Activated CD4-positive, alpha-beta T cell treated with anti-CD3 and anti-CD28 coated beads for 24 hours (primary cell): ENCODE measurements at places on chromosomes 4 and X.

DNA sequence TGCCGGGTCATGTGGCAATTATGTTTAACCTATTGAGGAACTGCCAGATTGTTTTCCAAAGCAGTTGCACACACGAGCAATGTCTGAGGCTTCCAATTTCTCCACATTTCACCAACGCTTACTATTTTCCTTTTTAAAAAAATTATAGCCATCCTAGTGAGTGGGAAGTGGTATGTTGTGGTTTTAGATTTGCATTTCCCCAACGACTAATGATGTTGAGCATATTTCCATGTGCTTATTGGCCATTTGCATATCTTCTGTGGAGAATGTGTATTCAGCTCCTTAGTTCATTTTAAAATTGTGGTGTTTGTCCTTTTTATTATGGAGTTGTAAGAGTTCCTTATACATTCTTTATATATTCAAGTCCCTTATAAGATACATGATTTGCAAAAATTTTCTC is 60.2 kb downstream of the MTMR1 start:
- DNase-seq: no peak

DNA sequence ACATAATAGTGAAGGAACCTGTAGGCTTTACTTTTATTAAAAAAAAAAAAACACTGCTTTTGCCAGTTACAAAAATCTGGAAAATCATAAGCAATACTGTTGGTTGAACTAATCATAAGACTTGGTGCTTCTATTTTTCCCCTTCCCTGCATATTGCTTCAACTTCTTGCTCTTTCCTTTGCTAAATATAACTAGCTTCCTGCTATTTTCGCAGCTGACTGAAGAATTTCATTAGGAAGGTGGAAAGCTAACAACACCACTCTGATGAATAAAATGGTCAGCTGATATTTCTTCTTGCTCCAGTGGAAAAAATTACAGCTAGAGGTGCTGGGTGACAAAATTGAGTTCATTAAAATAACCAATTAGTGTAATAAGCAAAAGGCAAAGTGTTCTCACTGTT is 39.3 kb downstream of the MEPE start:
- DNase-seq: no peak

GRCh38 chr4:124685851-124686250 is 26.7 kb downstream of the ANKRD50 start:
- no peak for DNase-seq

DNA sequence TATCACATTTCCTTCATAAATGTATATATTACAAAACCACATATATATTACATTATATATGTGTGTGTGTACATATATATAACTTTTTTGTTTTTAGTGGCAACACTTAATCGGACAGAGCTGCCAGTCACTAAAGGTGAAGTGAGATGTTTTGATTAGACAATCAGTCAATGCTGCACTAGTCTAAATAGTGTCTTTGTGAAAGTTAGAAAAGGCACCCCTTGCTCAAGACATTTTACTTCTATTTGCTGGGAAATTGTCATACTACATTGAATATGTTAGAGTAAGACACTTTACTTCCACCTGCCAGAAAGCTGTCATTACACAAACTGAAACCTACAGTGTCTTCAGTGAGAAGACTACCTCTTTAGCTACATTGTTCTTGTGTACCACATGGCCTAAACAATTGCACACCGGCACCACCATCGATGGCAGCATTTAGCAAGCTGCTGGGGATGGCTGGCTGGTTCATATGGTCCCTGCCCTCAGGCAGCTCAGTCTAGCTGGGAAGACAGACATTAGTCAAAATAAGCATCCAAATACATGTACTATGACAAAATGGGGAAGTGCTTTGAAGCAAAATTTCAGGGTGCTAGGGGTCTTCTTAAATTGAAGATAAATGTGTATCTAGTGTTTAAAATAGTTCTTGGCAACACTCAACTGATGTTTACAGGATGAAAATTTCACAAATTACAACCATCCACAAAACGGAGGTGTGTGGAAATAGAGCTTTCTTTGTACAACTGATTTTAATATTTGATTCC is 148.1 kb upstream of the GATB start:
- DNase-seq: no peak

GRCh38 chrX:38879631-38880220 is 78.5 kb downstream of the MID1IP1 start:
- no peak for DNase-seq

DNA sequence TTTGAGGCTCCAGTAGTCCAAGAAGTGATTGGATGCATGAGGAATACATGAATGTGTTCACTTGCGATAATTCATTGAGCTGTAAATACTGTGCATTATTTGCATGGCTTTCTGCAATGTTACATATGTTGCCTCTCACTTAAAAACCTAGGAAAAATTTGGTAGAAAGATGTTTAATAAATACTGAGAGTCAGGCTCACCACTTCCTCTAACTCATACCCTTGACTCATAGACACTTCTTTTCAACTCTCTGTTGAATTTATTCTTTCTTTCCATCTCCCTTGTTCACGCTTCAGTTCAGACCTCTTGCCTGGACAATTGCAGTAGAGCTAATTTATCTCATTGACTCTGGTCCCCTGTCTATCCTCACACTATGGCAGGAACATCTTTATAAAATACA is 35.8 kb upstream of the LEF1 start:
- DNase-seq: no peak

DNA sequence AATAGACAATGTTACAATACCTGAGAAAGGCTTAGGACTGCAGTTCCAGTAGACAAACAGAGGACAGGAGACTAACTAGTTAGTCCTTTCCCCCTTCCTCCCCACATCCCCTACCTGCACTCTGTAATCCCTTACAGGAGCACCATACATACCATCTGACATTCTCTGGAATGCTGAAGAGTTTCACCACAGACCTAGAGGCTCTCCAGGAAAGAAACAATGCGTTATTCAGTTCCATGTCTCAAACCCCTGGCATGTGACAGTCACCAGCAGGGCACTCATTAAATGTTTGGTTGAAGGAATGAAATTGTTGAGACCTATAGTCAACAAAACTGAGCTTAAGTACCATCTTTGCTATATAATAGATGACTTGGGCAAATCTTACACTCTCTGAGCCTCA is 100.2 kb upstream of the USP38 start:
- DNase-seq: no peak

- no peak for DNase-seq
Measured at GRCh38 chr4:181148470-181148869, 1094.7 kb upstream of the TENM3 start.
